ENCODE measurements at places on chromosomes 13 and 19.

GRCh38 chr19:30373593-30373992 is 1.4 kb downstream of the ZNF536 start:
- no peak for DNase-seq

- DNase-seq, result no peak
Measured at GRCh38 chr13:111031531-111031961, 83.6 kb upstream of the ARHGEF7 start.

DNA sequence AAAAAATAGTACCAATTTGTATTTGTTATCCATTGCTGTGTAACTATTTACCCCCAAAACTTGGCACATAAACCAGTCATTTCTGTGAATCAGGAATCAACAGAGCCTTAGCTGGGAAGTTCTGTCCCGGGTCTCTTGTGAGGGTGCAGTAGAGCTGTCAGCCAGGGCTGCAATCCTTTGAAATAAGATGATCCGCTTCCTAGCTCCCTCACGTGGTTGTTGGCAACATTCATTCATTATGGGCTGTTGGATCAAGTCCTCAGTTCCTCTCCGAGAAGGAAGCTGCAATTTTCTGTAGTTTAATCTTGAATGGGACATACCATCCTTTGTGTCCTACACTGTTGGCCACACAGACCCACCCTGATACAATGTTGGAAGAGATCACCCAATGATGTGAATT is 277.2 kb downstream of the SUCLA2 start:
- DNase-seq, result no peak

DNA sequence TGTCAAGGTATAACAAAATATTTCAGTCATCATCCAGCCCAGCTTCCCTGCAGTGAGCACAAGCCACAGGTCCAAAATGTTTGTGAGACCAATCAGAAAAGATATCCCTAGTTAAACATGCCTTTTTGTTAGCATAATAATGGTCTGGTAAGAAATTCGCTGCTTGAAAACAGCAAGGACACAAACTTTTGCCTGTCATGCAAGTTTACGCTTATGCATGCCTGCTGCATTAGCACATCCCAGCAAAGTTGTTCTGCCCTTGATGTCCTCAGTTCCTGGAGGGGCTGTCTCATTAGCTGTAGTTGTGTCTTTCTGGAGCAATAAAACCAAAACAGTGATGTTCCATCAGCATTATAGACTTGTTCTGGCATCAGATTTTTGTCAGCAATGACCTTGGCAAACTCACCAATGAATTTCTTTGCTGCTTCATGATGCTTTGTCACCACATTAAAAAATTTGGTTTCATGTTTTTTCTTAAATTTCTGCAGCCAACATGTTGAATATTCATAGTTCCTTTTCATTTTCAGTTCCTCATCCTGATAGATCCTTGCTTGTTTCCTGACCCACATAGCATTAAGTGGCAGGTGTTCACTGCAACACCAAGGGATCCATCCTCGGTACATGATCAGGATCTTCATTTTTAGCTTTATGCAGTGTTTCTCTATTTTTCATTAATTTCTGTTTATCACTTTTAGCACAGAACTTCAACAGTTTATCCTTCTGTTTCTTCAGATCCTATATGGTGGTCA is 72.0 kb upstream of the GPR183 start:
- DNase-seq, result no peak

DNA sequence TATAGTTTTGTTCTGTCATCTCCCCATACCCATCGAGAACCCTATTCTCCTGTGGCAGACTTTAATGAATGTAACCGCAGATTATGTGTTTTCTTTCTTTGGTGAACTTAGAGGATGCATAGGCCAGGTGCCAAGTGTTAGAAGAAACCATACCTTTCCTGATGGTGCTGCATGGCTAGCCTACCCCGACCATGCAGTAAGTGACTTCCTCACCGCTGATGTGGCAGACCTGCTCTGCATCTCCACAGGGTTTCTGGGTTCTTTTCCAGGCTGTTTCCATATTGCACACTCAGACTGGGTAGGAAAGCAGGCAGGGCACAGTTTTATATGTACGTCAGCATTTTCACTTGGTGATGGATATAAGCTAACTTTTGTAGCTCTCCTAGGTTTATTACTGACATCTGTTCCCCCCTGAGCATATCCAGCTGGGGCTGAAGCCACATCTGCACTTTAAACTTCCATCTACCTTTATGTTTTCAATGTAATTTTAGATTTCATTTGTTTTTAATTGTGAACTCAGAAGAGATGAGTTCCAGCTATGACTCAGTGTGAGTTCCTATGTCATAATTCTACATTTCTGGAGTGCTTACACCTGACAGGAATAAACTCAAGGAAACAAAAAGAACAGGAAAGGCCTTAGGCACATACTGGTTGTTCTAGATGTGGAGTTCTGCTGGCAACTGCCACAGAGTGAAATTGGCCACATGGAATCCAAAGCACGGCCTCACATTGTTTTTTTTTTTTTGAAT is 42.3 kb downstream of the LRCH1 start:
- no peak for DNase-seq

DNA sequence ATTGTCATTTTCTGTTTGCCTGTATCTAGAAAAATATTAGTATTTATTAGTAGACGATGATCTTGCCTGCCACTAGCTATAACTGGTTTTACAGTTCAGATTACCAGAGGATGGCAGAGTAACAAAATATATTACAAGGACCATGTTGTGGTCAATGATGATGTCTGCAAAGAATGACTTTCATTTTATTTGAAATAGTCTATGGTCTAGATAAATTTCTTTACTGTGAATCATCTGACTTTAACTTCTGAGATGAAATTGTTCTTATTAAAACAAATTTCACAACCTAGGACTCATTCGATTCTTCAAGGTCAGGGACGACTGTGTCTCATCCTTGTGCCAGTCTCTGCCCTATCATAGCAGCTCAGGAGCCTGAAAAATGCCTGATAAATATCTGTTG is 637.8 kb upstream of the KLF12 start:
- DNase-seq, result no peak

GRCh38 chr13:41917641-41918040 is 43.3 kb downstream of the VWA8 start:
- no peak for DNase-seq

DNA sequence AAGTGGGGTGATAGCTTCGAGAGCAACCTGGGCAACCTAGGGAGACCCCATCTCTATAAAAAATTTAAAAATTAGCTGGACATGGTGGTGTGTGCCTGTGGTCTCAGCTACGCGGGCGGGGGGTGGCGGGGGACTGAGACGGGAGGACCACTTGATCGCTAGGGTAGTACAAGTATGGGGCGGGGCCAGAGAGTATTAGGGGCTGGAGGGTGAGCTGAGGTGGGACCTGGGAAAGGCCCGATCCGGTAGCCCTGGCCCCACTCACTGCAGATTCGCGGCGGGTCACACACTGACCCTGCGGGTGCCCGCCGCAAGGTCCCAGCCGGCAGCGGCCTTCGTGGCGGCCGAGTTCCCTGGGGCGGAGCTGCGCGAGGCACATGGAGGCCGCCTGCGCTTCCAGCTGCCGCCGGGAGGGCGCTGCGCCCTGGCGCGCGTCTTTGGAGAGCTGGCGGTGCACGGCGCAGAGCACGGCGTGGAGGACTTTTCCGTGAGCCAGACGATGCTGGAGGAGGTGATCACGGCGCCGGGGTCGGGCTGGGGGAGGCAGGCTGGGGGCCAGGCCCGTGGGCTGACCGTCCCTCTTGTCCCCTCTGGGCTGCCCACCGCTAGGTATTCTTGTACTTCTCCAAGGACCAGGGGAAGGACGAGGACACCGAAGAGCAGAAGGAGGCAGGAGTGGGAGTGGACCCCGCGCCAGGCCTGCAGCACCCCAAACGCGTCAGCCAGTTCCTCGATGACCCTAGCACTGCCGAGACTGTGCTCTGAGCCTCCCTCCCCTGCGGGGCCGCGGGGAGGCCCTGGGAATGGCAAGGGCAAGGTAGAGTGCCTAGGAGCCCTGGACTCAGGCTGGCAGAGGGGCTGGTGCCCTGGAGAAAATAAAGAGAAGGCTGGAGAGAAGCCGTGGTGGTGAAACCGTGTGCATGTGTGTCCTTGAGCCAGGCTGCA is 2.0 kb upstream of the ARHGAP45 start:
- no peak for DNase-seq

GRCh38 chr19:742540-743075 is 8.3 kb upstream of the MISP start:
- DNase-seq, result no peak

DNA sequence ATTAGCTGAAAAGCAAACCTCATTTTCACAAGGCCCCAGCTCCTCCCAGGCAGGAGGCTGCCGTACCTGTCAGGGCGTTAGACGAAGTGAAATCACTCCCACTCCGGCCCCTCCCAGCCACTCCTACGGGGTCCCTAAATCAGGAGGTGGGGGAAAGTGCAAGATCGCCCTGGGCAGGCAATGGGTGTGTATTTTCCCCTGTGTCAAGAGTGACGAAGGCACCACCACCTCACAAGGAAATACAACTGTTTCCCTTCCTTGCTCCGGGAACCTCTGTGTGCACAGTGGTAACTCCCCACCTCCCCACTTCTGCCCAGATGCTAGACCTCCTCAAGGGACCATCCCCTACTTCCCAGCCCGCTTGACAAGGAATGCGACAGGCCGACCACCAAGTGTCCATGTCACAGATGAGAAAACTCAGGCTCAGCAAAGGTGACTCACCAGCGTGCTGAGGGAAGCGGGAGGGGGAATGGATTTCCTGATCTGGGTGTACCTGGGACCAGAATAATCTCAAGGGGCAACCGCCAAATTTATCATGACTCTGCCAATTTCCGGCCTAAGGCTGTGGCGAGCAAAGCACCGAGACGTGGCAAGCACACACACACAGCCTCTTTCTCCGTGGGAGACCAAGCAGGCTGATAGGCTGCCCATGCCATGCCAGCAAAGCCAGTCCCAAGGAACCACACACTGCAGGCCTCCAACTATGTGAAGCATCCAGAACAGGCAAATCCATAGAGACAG is 7.3 kb downstream of the PPP6R1 start:
- no peak for DNase-seq

- DNase-seq, result no peak
Measured at GRCh38 chr13:71838842-71839241, 28.2 kb downstream of the DACH1 start.

- no peak for DNase-seq
Measured at GRCh38 chr13:104382951-104383350, 1316.7 kb upstream of the SLC10A2 start.

GRCh38 chr19:5857203-5858081 is 6.2 kb upstream of the FUT3 start:
- DNase-seq, result no peak

DNA sequence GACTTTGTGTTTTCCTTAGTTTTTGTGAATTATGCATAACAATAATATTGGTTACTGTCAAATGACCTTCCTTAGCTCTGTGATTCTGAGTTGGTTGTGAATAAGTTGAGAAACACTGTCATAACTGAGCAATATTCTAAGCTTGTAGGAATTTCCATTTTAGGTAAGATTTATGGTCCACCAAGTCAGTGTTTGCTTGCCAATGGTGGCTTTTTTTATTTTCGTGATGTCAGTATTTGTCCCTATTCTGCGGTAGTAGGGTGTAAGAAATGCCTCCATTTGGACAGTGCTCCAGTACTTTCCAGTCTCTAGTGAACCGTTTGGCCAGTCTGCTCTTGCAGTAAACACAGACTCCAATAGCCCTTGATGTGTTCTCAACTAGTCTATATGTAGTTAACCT is 94.7 kb downstream of the FRY start:
- no peak for DNase-seq

DNA sequence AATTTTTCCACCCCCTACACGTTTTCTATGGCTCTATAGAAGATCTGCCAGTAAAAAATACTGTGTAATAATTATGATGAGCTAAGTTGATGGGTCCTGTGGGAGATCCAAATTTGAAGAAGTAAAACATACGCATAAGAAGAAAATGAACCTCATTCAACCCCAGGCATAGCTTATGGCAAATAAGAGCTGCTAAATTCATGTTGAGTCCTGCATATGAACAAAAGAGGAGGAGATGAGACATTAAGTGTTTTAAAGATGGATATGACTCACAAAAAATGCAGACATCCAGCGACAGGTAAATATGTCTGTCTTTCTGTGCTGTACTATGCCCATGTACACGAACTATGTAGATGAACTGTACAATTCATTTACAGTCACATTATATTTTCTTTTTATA is 101.9 kb downstream of the LIG4 start:
- no peak for DNase-seq

- DNase-seq, result peak; percentile 39
Measured at GRCh38 chr13:79481685-79482052, 714 bp downstream of the NDFIP2 start.

DNA sequence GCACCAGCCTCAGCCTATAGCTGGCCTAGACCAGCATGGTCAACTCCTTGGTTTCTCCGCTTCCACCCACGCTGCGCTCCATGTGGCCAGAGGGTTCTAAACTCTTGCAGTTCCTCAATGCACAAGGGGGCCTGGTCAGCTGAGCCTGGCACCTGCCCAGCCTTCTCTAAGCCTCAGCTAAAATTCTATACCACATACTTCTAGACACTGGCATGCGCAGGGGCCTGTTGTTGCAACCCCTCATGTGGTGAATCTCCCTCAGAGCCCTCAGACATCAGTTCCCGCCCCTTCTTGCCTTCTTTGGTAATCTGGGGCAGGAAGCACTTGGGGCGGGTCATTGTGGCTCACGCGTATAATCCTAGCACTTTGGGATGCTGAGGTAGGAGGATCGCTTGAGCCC is 19.7 kb upstream of the LDLR start:
- DNase-seq, result no peak
